ENCODE measurements at places on chromosomes 2 and 18.
A peak's percentile ranks its signal among the peaks of the same experiment; 100 is the strongest.

GRCh38 chr2:172095146-172095904, 7.4 kb downstream of the DLX2 start:
- DNase-seq = peak; percentile 61

DNA sequence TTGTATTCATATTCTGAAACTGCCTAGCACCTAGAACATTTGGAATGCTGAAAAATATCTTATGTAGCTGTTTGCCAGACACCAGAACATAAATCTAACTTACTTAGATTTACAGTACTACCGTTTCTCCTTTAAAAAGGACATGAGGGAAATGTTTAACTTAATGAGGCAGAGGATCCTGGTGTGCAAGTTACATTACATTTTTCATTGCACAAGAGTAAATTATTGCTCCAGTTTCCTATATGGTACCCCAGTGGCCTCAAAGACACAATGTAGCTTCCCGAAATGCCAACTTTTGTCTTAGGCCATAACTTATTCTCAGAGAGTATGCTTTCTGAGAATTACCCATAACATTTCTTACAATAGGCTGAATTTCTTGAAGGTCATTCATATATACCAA, 105.5 kb upstream of the DTNA start:
- DNase-seq = no peak

DNA sequence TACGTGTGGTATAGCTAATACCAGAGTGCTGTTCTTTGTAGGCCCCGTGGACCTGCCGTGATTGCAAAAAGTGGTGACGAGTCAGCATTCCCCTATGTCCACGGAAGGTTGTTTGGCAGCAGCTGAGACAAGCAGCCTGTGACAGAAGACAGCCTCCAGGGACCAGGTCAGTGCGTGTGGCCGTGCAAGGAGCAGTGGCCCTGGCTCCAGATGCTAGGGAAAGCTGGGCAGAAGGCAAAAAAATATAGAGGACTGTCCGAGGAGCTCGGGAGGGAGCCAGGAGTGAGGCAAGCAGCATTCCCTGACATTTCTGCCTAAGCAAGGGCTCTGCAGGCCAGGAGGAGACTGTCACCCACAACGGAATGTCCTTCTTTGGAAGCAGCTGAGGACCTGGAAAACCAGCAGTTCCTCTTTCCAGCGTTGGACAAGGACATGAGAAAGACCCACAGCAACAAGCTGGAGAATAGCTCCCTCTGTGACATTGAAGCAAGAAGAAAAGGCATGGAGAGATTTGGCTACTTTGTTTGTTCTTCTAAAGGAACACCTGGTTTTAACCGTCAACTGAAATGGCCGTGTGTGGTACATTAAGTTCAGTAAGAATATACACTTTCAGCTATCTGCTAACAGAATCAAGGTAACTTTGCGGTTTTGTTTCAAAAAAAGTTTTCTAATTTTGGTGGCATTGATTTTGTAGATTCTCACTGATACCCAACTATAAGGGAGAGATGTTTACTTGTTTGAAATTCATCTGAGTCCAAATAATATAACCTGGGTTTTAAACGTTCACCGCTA, 58.3 kb downstream of the NPAS2 start:
- no peak for DNase-seq

DNA sequence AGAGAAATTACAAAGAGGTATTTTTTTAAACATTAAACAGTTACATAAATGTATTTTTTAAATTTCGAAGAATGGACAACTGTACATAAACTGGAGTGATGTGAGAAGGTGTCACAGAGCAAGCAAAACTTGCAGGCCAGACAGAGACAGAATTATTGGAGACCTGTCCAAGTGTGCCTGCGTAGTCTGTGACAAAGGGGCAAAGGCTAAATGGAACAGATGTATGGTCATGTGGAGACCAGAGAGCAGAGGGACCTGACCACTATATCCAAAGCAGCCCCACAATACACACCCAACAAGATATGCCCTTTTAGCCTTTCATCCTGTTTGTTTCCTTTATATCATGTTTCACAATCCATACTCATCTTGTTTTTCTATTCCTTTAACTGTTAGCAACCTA, 225.3 kb upstream of the VWC2L start:
- DNase-seq = no peak

GRCh38 chr18:58580623-58581022, 48.3 kb downstream of the ALPK2 start:
- DNase-seq = no peak

Data from T-helper 17 cell (primary cell).